ENCODE measurements at places on chromosomes 5 and 9.

- peak overlapping the region; percentile 30 for H3K4me3 ChIP-seq
- H3K36me3 ChIP-seq = no peaks in the 10 kb centered on the region
- no peak for DNase-seq
- H3K27me3 ChIP-seq = no peaks in the 10 kb centered on the region
- no peak overlapping the region for H3K27ac ChIP-seq
Measured at GRCh38 chr9:34458959-34459340, 345 bp downstream of the DNAI1 start.

- H3K36me3 ChIP-seq = no peaks in the 10 kb centered on the region
- no peak overlapping the region for H3K27ac ChIP-seq
- no peaks in the 10 kb centered on the region for H3K4me1 ChIP-seq
- peaks cover 5% of the 10 kb centered on the region for H3K27me3 ChIP-seq
- H3K4me3 ChIP-seq = no peak overlapping the region
Measured at GRCh38 chr9:82273121-82273520, 284.5 kb downstream of the SPATA31D1 start.

DNA sequence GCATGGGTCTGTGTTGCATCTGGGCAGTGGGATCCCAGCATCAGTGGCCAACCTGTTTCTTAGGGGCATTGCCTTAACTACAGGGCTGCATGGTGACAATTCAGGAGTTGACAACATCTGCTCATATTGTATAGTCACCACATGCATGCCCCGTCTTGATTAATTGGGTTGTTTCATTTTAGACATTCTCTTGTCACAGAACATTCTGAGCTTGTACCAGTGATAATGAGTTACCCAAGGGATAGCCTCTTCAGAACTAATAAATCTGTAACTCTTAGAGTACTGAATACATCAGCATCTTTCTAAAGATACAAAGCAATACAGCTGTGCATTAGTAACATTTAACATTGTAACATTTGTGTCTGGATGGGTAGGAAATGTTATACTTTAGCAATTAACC is 426.5 kb upstream of the CD180 start:
- H3K4me3 ChIP-seq = no peak overlapping the region
- H3K27me3 ChIP-seq = no peaks in the 10 kb centered on the region
- no peak for DNase-seq

DNA sequence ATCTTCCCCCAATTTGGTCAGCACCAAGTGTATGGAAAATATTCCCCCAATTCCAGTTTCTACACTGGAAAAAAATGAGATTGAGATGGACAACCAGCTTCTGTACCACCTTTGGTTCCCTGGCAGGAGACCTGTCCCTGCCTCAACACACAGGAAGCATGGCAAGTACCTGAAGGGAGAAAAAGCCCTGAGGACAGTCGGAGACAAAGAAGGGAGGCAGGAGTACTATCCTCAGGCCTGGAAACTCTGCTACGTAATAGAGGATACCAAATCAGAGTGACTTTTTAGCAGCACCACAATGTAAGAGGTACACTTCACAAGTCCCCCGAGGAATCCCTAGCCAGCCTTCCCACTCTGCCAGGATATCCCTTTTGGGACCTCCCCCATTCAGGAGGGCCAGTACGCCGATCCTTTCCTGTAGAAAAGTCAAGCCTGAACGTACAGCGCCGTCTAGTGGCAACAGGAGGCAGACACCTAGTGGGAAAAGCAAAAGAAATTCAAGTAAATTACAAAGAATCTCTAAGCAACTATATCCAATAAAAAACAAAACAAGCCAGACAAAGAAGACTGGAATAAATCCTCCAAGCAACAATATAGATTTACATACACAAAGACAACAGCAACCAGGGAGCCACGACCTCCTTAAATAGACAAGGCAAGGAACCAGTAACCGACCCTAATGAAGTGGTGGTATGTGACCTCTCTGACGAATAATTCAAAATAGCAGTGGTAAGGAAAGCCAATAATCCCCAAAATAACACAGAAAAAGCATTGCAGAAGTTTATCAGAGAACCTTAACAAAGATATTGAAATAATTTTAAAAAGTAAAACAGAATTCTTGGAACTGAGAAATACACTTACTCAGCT is 63.3 kb upstream of the SLCO6A1 start:
- no peak for DNase-seq
- no peaks in the 10 kb centered on the region for H3K27me3 ChIP-seq

- DNase-seq = no peak
- H3K27me3 ChIP-seq = no peaks in the 10 kb centered on the region
- peaks cover 16% of the 10 kb centered on the region for H3K4me1 ChIP-seq
- H3K36me3 ChIP-seq = peaks cover 6% of the 10 kb centered on the region
- no peak overlapping the region for H3K4me3 ChIP-seq
Measured at GRCh38 chr5:149043641-149044040, 19.2 kb downstream of the SH3TC2 start.
